ENCODE measurements at places on chromosomes 5 and 9.

GRCh38 chr5:159313197-159313596 is 17.1 kb downstream of the IL12B start:
- DNase-seq: no peak

GRCh38 chr5:156251076-156251475 is 75.9 kb upstream of the SGCD start:
- no peak for DNase-seq

DNA sequence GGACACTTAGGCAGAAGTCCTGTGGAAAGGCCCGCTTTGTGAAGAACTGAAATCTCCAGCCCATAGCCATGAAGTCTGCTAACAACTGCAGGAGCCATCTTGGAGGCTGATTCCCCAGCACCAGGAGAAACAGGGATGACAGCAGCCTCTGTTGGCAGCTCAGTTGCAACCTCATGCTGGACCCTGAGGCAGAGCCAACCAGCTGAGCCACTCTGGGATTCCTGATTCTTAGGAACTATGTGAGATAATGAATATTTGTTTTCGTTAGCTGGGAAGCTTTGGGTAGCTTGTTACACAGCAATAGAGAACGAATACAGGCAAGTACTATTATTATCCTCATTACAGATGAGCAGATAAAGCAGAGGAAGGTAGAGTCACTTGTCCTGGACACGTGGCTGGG is 210.5 kb upstream of the ANKH start:
- no peak for DNase-seq

DNA sequence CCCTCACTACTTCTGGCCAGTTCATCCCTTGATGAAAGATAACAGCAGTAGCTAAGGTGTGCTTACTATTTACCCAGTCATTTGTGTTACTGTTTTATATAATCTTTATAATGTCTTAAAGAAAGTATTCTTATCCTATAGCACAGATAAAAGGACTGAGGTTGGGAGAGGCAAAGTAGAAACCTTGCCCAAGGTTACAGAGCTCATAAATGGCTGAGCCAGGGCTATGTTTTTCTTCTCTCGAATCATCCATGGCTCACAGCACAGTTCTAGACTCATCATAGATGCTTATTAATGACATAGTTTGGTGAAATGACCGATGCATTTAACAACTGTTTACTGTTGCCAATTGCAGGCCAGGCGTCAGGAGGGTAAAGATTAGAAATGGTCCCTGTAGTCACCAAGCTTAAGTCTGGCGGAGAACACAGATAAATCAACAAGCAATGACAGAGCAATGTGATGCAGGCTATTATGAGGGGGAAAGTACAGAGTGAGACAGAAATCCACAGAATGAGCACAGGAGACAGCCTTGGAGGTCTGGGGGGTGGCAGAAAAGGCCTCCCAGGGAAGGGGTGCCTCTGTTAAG is 65.6 kb upstream of the ZNF622 start:
- DNase-seq: no peak

DNA sequence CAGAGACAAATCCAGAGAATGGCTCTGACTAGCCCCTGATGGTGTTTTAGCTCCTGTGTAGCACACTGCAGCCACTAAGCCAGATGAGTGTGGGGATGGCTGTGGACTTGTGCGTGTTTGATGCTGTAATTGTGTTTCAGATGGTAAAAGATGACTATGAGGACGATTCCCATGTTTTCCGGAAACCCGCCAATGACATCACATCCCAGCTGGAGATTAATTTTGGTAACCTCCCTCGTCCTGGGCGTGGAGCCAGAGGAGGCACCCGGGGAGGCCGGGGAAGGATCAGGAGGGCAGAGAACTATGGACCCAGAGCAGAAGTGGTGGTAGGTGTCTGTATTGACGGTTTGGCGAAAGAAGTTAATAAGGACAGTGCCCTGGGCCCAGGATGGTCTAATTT is 38.0 kb downstream of the HABP4 start:
- no peak for DNase-seq

DNA sequence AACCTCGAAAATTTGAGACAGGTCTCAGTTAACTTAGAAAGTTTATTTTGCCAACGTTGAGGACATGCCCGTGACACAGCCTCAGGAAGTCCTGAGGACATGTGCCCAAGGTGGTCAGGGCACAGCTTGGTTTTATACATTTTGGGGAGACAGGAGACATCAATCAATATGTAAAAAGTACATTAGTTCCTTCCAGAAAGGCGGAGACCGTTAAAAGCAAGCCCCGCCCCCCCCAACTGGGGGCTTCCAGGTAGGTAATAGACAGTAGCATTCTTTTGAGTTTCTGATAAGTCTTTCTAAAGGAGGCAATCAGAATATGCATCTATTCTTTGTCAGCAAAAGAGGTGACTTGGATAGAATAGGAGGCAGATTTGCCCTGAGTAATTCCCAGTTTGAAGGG is 599 bp upstream of the MOCS2 start:
- no peak for DNase-seq

DNA sequence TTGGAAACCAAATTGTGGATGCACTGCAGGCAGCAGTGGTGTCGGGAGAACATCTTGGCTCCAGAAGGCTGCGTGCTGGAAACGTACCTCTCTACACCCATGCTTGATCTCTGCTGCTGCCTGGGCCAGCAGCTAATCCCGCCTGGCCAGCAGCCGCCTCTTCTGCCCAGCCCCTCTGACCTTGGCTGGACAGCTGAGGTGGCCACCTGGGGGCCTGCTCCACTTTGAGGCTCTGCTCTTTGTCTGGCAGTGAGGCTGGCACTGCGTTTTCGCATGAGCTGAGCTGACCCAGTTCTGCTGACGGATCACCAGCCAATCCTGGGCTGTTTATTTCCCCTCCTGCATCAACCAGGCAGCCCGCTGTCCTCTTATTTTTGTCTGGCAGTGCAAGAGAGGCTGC is 154.9 kb downstream of the TENT4A start:
- DNase-seq: no peak

DNA sequence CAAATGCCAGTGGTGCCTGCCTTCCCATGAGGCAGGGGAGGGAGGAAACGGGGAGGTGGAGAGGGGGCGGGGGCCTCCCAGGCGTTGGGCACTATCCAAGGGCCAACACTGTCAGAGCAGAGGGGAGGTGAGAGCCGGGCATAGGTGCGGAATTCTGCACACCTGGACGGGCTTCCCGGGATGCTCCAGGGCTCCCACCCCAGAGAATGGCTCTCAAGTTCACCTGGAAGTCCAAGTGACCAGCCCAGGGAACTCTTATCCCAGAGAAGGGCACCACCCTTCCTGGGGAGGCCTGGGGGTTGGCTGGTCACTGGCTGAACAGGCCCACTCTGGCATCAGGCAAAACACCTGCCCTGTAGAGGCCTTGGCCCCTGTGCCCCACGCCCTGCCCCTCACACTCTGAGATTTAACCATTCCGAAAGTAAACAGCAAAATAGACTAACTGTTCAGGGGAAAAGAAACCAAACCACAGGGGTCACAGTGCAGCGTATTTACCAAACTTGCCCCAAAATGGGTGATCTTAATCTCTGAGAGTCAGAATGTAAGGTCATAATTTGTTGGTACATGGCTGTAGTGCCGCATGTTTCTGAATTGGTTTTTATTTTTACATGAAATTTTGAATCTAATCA is 2.7 kb downstream of the CSF2 start:
- DNase-seq: no peak

- no peak for DNase-seq
Measured at GRCh38 chr9:94783928-94784327, 57.4 kb downstream of the AOPEP start.

DNA sequence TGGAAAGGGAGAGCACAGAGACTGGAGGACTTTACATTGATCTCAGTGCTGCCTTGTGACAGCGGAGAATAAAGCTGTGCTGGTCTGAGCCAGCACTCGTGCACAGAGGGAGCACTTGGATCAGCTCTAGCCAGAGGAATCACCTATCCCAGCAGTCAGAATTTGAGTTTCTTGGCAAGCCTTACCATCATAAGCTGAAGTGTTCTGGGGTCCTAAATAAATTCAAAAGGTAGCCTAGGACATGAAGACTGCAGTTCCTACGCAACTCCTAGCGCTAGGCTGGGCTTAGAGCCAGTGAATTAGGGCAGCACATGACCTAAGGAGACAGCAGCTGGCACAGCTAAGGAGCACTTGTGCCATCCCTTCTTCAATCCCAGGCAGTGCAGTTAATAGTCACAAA is 119.5 kb downstream of the HMHB1 start:
- DNase-seq: no peak

DNA sequence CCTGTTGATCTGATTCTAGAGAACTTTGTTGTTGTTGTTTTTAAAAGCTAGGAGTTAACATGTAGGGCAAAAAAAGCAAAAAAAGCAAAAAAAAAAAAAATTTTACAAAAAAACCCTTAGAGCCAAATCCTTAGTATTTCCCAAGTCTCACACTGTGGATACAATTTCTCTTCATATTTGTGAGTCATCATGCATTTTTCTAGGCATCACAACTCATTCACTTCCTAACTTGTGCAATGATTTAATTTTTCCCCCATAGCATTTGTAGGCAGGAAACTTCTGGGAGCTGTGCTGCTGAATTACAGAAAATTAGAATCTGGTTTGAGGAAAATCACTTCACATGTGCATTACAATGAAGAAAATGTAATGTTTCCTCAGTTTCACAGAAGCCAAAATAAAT is 91.9 kb downstream of the MARCHF3 start:
- DNase-seq: no peak

DNA sequence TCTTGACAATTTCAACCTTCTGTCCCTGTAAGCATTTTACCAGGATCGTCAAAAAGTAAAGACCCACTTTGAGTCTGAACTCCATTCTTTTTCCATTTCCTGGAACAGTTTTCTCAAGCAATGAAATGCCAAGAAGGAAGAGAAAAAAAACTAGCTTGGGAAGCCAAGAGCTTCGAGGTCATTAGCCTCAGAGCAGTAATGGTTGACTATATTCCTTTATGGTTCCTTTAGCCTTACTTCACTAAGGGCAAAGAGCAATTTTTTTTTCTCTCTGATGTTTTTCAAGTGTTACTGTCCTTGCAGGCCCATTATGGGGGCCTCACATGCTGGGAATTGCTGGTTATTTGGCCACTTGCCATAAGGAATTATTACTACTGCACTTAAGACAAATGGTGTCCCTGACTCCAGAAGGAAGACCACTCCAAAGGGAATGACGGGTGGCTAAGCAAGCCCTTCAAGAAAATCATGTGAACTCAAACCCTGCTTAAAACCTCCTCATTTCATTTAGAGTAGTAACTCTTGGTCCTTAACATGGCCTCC is 37.1 kb downstream of the BNC2 start:
- no peak for DNase-seq

GRCh38 chr5:73440262-73440661 is 8.3 kb downstream of the FOXD1 start:
- no peak for DNase-seq

DNA sequence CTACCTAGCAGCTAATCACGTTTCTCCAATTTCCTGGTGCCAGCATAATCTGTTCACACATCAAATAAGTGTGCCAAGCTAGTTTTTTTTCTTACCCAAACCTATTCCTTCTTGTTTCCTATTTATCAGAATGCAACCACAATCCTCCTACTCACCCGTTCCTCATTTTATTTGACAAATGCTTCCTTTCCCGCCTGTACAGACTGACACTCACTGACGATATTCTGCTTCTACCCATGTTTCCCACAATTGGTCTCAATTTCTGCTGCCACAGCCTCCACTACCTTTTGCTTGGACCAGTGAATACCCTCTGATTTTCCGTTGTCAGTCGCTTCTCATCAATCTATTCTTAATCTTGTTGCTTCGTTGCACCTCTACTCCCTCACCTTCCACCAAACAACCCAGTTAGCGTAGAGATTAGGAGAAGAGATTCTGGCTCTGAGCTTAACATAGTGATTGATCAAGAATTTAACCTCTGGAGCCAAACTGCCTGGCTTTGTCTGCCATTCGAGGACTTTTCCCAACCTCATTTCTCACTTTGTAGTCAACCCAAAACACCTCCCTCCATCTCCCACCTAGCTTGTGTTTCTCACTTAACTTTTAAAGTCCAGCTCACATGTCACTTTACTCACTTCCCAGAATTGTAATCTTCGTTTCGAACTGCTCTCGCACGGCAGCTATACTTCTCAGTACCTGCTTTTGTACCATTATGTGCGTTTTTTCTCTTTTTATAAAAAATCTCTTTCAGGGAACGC is 729 bp upstream of the TMEM38B start:
- peak; percentile 45 for DNase-seq

GRCh38 chr5:45110399-45110798 is 301.7 kb downstream of the MRPS30 start:
- no peak for DNase-seq

DNA sequence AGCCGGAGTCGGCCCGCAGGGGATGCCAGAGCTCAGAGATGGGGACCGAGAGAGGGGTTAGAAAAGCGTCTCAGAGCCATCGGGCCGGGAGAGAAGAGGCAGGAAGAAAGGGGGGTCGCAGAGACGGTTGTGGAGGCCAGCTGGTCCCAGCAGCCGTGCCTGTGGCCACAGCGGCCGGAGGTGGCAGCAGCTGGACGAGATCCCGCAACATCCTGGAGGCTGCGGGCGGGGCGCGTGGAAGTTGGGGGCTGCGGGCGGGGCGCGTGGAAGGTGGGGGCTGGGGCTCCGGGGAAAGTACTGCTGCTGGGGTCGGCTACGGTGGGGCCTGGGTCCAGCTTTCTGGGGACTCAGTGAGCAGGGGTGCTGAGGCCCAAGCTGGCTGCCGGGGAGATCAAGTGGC is 34.4 kb upstream of the EGFL7 start:
- no peak for DNase-seq

DNA sequence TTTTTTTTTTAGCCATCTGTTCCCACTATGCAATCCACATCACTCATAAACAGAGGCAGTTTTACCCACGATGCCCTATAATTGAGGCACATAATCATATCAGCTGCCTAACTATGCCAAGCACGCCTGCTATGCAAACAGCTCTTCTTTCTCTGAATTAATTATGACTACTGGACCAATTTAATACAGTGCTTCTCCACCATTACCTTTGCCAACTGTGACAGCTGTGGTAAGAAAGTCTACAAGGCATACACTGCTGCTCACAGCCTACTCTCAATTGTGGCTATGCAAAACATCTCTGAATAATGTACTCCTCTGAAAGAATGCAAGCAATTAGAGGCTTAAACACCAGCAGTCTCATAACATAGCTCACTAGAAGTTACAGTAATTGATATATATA is 97.1 kb downstream of the DTWD2 start:
- DNase-seq: no peak

DNA sequence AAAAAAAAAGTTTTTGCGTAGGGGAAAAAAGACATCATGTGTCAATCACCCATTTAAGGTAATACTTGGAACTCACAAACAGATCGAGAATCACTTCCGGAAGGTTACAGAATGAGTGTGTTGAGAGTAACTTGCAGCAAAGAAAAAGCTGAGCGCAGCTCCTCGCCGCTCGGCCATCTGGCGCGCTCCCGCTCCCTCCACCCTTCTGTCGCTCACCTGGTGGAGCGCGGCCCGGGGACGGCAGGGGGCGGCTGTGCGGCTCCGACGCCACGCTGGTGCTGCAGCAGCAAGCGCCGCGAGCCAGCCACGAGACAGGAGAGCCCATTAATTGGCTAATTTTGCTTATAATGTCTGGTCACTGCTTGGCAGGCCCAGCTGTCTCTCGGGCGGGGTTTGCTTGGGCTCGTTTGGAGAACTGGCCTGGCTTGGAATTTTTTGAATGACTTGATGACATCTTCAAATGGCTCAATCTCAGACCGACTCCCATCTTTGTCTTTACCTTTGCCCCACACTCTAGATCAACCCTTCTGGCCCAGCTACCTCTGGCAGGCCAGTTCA is 601.8 kb downstream of the CCDC171 start:
- DNase-seq: no peak

GRCh38 chr5:116942622-116943021 is 368.0 kb upstream of the SEMA6A start:
- no peak for DNase-seq
